ENCODE measurements at places on chromosomes 7 and 10.

- DNase-seq: no peak
Observed at GRCh38 chr7:43522406-43523156, 60.3 kb upstream of the STK17A start.

- DNase-seq: no peak
Observed at GRCh38 chr10:398954-399353, 263.7 kb downstream of the ZMYND11 start.

GRCh38 chr10:115814542-115814941 lies 458.5 kb downstream of the GFRA1 start:
- no peak for DNase-seq

- DNase-seq: no peak
Observed at GRCh38 chr10:2949948-2950354, 117.4 kb upstream of the PFKP start.

- DNase-seq: no peak
Observed at GRCh38 chr10:103747193-103747865, 108.0 kb downstream of the SH3PXD2A start.
